ENCODE measurements at places on chromosomes 16 and 17. TPM values are rescaled to one million over a fixed set of nuclear protein-coding genes. Genes with fewer than 3 reads are reported as not detected.

DNA sequence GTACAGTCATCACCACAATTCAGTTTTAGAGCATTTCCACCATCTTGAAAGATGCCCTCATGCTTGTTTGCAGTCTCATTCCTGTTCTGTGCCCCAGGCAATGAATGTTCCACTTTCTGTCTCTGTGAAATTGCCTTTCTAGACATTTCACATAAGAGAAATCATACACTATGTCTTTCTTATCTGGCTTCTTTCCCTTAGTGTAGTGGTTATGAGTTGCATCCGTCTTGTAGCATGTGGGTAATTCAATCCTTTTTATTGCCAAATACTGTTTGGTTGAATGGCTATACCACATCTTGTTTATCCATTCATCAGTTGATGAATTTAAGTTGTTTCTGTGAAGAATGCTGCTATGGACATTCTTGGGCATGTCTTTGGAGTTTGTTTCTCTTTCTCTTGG, 132.5 kb upstream of the PLCG2 start:
- DNase-seq, result no peak

GRCh38 chr17:82238472-82239201, 9.8 kb downstream of the SLC16A3 start:
- peak; percentile 70 for DNase-seq

- DNase-seq, result peak; percentile 90
Observed at GRCh38 chr16:88770461-88771293, 14.3 kb downstream of the PIEZO1 start.

DNA sequence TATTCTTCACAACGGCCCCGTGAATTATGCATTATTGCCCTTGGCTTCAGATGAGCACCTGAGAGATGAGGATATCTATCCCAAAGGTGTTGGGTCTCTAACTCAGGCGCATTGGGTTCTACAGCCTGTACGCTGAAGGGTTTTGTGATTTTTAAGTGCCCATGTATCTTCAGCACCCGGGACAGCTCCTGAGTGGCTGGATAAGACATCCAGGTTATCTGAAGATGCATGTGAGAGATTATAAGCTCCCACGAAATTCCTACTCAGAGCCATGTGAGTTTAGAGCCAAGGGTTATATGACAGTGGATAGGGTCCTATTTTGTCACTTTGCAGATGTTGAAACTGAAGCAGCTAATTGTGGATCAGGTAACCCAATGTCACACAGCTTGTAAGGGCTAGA, 612.3 kb upstream of the EEF2KMT start:
- no peak for DNase-seq

The FZD2 gene
- polyA plus RNA-seq, result 4.4 TPM
